ENCODE measurements at places on chromosomes 6 and 20. TPM values are rescaled to one million over a fixed set of nuclear protein-coding genes. Genes with fewer than 3 reads are reported as not detected.

The KIAA0408 gene
- total RNA-seq: 17.6 TPM

The TSPO2 gene
- total RNA-seq: 1.6 TPM

- DNase-seq: no peak
These were observed 17.9 kb downstream of the SH3BGRL2 start for GRCh38 chr6:79649016-79649415.

DNA sequence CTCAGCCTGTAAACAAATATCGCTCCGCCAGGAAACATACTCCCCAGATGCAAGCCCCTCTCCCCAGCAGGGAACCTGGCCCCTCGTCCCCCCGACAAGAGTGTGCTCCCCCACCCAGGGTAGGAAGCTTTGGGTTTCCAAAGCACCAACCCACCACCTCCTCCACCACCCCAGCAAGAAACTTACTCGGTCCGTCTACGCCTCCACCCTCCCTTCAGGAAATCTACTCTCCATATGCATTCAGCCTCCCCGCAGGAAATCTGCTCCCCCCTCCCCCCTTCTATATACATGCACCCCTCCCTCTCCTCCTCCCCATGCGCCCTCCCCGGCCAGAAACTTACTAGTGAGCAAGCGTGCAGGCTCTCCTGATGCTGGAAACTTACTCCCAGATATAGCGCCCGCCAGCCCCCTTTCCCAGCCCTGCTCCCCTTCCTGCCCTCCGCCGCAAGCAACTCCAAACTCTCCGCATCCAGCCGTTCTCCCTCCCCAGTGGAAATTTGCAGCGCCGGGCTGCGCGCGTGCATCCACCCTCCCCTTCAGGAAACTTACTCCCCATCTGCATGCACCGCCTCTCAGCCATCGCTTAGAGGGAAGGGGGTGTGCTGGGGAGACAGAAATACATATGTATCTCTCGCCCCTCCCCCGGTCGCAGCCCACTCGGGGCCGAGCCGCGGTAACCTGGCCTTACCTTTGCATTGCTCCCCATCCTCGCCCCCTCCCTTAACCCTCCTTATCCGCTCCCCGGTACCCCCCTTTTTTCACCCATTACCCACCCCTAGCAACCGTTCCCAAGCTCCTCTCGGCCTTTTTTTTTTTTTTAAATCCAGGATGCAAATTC lies at the start of gene TRERF1:
Gene TRERF1 (minus strand): TSS at position 594 of the 838 bp plus-strand sequence. CDS start 182,336 bp downstream, outside the sequence.
- peak; percentile 95 for DNase-seq

DNA sequence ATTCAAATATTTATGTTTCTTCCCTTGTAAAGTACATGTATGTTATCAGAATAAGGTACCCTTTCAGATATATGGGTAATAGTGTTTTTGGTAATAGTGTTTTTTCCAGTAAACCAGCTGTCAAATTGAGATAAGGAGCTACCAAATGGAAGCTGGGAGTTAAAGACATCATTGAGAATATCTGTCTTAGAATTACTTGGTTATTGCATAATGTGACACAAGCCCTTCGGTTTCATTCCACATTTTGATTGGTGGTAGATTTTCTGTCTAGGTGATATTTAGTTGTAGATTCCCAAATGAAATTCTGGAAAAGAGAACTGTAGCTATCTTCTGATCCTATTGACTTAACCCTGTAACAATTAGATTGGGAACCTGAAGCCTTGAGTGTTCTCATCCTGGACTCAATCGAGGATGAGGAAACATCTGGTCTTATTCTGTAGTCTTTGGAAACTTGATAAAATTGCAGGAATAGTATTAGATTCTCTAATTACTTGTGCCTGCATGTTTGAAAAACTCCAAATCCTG lies 75.1 kb upstream of the SYNJ2 start:
- DNase-seq: no peak

DNA sequence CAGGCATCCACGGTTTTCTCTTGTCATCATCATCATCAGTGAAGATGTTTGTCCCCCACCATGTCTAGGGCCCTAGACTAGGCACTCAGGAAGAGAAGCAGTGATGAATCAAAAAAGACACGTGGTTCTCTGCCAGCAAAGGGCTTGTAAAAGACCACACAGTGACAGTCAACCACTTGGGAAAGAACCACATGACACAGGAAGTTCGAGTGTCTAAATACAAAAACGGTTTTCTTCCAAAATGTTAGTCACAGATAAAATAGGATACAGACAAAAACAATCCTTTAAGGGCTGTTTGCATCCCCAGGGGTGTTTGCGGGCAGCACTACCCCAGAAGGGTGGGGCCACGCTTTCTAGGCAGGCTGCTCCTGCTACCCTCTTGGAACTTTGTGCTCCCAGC lies 356.8 kb upstream of the AGPAT4 start:
- DNase-seq: no peak

DNA sequence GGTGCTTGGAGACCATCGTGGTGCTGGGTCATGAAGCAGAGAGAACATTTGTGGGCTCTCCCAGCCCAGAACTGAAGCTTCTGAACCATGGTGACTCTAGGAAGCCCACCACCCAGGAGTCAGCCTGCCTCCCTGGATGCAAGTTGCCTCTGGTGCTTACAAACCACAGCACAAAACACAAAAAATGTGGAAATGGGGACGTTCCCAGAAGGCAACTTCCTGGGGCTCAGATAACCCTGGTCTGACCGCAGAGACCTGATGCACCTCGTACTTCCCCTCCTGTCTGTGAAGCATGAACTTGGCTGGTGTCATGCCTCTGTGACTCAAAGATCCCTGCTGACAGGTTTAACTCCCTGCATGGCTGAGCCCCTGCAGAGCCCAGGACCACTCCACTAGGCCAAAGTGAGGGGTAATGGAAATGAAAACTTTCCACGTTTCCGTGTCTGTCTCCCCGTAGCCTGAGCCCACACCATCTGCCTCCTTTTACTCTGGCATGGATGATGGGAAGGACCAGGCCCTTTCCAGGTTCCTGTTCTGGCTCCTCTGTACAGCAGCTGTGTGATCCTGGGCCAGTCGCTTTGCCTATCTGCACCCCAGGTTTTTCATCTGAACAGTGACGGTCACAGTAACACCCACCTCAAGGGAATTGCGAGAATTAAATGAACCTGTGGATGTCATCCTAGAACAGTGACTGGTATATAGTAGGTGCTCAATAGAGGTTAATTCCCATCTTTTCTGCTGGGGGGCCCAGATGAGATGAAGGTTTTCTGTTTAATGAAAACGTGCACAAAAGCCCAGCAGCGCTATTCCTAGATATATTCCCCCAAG lies 57.7 kb downstream of the PPP1R16B start:
- no peak for DNase-seq
